ENCODE measurements at places on chromosomes 16 and 17. TPM values are rescaled to one million over a fixed set of nuclear protein-coding genes. Genes with fewer than 3 reads are reported as not detected.

The RAMP2 gene
- total RNA-seq: 0.28 TPM

DNA sequence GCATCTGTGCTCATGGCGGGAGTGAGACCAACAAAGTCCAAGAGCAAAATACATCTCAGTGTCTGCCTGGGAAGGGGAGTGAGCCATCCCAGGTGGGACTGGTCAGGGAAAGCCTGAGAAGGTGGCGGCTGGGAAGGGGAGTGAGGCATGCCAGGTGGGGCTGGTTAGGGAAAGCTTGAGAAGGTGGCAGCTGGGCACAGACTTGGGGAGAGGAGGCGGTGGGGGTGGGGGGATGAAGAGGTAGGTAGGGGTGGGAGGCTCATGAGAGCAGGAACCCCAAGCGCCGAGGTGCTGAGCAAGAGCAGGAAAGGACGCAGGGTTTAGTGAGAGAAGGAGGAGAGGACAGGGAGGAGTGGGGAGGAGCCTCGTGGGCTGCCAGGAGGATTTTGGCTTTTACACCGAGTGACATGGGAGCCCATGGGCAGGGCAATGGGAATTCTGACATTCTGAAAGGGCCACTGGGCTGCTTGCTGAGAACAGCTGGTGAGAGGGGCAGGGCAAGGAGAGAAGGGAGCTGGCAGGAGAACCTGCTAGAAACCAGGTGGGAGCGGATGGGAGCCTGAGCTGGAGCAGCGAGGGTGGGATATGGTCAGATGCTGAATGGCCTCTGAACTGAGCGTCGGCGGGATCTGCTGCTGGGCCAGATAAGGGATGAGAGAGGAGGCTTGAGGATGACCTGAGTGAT is 256.1 kb upstream of the RPL38 start:
- no peak overlapping the region for H3K4me3 ChIP-seq
- DNase-seq: no peak
- H3K4me1 ChIP-seq: no peaks in the 10 kb centered on the region
- no peak overlapping the region for H3K27ac ChIP-seq
- no peaks in the 10 kb centered on the region for H3K27me3 ChIP-seq
- no peaks in the 10 kb centered on the region for H3K36me3 ChIP-seq

The MYL11 gene
- not detected for total RNA-seq

The SEPTIN12 gene
- not detected for total RNA-seq

Measured in IMR-90 (cell line).